Non-pigmented ciliary epithelial cell (primary cell): ENCODE measurements at places on chromosomes 12 and 14.
A peak's percentile ranks its signal among the peaks of the same experiment; 100 is the strongest.

- DNase-seq: no peak
These were observed 228.9 kb upstream of the EGLN3 start for GRCh38 chr14:34179727-34180126.

- DNase-seq: no peak
These were observed 1.1 kb downstream of the PPP2R5C start for GRCh38 chr14:101762530-101763101.

DNA sequence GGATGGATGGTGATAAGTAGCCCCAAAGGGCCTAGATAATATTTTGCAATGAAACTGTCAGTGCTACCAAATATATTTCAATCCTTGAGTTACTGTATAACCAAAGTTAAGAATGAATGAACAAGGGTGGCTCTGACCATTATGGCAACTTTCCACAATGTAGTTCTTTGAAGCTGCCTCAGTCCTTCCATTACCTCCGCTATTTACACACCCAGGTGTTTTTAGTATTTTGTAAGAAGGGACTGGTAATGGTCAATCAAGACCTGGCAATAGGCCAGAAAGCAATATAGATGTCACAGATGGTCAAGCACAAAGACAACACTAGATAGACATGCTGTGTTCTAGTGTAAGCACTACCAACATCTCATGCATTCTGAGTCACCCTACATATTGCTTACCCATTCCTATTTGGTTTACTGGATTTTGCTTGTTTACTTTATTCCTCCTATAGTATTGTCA, 16.3 kb downstream of the DUSP16 start:
- DNase-seq: no peak

- no peak for DNase-seq
These were observed 94.7 kb upstream of the GSC start for GRCh38 chr14:94864387-94865195.

DNA sequence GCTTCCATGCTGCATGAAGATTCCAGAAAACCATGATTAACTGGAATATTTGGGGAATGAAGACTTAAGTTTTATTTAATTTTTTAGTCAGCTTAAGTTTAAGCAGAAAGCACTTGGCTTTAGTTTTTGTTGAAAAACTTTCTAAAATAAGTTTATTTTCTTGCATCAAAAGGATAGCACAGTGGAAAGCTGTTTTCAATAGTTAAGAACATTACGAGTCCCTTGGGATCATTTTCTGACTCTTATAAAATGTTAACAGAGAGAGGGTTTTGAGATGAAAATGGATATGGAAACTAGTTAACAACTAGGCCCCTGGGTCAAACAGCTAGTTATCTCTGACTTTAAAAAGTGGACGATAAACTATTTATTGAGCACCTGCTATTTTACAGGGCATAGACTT, 181.9 kb upstream of the SLC38A2 start:
- DNase-seq: no peak

DNA sequence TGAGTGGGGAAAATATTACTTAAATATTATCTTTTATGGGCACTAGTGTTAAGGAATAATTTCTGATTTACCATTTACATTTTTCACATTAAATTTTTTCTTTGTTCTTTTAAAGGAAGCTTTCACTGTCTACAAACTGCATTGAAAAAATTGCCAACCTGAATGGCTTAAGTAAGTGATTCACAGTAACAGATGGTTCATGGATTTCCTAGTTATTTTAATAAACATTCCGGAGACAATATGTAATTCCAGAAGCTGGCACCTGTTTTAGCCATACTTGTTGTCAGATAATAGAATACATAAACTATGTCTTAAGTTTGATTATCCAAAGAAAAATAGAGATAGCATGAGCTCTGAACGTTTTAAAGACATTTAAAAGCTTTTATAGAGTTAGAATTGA, 17.1 kb downstream of the DNAL1 start:
- DNase-seq: no peak

- no peak for DNase-seq
These were observed 66.1 kb upstream of the PRB2 start for GRCh38 chr12:11461433-11461832.

GRCh38 chr12:92226961-92227360, 81.3 kb upstream of the BTG1 start:
- DNase-seq: no peak

GRCh38 chr12:1533602-1534304, 60.6 kb downstream of the FBXL14 start:
- DNase-seq: peak; percentile 41

- DNase-seq: no peak
These were observed 6.5 kb upstream of the OTX2 start for GRCh38 chr14:56816574-56817391.

DNA sequence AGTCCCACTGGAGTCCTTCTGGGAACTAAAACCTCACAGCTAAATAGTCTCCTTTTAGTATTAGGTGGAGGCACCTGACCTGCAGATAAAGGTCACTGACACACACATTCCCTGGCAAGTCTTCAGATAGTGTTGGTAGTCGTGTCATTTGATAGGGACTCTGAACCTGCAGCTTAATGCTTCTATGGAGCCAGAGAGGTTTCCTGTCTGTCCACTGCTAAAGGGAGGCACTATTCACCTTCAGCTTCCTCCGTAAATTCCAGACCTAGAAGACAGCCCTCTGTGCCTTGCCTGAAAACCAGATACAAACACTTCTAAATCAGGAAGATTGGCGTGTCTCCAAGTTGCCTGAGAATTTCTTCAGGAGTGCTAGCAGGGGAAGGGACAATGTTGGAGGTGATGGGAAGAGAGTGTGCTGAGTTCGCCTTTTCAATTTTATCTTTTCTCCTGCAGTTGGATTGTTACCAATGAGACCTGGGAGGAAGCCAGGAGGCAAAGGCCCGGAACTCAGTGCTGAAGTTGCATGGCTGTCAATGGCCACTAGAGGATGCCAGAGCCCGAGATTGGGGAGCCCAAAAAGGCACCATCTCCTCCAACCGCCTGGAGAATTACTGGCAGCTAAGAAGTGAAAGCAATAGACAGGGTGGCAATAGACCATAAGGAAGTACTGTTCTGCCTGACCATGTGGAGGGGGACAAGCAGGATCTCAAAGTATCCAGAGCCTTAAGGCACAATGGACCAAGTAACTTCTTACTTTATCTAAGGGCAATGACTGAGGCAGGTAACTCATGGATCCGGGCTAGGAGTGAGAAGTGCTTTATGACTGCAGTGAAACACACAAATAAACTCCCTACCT, 81.6 kb upstream of the SCAF11 start:
- DNase-seq: peak; percentile 17

DNA sequence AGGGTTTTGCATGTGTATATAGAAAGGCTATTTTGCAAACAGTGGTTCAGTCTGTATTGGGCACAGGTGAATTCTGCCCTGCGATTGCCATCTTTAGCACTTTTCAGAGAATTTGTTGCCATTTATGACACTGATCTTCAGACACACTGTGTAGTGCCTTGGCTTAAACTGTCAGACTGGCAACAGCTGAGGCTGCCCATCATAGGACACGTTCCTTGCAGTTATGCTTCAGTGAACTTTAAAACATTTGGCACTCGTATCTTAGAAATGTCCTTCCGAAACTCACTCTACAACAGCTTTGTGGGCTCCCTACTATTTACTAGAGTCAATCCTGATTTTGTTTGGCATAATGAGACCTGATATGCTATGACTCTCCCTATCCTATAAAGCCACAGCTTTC, 29.1 kb downstream of the AP5M1 start:
- DNase-seq: no peak

DNA sequence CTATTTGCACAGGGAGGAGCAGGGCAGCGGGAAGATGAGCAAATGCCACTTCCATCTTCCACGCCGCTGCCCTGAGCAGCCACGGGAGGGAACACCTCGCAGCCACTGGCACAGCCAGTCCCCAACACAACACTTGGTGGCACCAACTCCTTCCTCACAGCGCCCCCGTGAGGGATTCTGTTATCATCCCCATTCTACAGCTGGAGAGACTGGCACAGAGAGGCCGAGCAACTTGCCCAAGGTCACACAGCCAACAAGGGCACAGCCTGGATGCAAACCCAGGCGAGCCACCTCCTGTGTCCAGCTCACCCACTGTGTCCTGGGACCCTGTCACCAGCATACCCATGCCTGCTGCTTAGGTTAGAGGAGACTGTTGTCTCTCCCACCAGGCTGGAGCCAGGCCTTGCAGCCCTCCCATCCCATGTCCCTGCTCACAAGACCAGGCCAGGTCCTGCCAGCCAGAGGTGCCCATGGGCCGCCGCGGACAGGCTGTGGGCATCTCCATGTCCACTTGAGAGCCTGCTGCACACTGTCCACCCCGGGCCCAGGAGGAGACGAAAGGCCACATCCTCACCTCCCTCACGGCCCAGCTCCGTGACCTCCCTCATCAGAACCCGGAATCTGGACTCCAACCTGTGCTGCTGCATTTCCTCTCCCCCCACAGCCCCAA, 57.0 kb downstream of the NCOR2 start:
- no peak for DNase-seq

DNA sequence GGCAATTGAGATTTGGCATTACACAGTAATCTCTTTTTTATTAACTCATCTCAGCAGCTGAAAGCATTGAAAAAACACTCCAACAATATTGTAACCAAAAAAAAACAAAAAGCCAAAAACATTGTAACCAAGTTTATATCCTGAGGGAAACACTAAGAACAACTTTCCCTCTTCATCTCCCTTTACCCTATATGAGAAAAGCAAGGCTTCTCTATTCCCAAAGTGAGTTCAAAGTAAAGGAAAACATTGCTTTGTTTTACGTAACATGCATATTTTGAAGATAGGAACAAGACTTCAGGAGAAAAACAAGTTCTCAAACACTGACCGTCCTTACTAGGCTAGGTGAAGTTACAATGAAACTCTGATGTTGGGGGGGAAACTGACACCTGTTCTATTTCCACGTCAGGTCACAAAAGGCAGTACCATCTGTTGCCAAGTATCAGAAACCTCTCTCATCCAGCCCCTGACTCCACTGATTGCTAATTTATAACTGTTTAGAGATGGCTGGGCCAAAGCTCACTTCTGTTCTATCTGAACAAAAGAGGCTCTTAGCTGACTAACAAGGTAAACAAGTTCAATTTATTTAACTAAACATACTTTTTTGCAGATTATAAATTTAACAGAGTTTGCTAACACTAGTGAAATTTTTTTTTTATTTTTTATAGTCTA, 67.9 kb upstream of the PLXNC1 start:
- DNase-seq: no peak

DNA sequence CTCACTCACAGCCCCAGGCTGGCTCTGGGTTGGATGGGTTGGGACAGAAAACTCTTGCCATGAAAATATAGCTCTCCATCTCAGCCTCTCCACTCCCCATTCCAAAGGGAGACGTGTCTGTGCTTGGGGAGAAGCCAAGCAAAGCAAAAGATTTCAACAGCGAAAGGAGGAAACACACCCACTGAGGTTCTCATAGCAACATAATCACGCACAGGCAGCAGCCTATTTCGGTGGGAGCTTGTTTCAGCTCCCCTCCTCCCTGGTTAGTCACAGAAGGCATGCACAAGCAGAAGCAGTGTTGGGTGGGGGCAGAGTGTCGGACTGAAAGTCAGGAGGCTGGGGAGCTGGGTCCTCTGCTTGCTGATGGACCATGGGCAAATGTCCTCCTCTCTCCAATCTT, 1.9 kb upstream of the PRMT8 start:
- no peak for DNase-seq

- no peak for DNase-seq
These were observed 154.4 kb downstream of the GPHN start for GRCh38 chr14:66662374-66662773.

- DNase-seq: peak; percentile 74
These were observed 286.2 kb downstream of the CACNA1C start for GRCh38 chr12:2338991-2339431.

- DNase-seq: no peak
These were observed 176.7 kb downstream of the NUAK1 start for GRCh38 chr12:105961821-105962671.

DNA sequence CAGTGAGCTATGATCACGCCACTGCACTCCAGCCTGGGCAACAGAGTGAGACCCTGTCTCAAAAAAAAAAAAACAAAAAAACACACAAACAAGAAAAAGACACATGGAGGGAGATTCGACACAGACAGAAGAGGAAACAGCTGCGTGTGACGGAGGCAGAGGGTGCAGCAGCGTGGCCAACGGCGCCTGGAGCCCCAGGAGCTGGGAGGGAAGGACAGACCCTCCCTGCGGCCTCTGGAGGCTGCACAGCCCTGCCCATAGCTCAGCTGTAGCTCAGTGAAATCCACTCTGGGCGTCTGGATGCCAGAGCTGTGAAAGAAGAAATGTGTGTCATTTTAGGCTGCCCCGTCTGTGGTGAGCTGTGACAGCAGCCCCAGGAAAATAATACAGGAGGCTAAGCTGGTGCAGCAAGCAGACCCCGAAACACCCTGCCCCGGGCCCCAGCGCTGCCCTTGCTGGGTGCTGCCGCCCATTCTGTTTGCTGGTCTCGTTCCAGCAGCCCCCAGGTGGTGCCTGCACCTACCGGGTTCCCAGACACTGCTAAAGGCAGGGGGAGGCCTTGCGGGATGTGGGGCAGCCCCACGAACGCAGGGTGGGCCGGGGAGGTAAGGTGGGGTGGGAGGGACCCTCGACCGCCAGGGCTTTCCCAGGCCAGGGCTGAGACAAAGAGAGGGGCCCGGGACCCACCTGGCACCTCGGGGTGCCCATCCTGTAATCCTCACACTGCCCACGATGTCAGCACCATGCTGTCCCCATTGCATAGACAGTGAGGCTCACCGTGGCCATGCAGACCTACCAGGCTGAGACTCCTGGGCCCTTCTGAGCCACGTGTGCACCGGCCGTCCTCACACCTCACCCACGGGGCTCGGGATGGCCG, 21.2 kb downstream of the GALNT9 start:
- DNase-seq: no peak

GRCh38 chr14:101134161-101134631, 230.7 kb upstream of the RTL1 start:
- DNase-seq: no peak

- no peak for DNase-seq
These were observed 20.1 kb downstream of the TSPAN9 start for GRCh38 chr12:3097186-3097804.

- no peak for DNase-seq
These were observed 12.0 kb upstream of the PIP4K2C start for GRCh38 chr12:57579011-57579410.

- DNase-seq: no peak
These were observed 84.3 kb upstream of the NCOR2 start for GRCh38 chr12:124651516-124652273.

DNA sequence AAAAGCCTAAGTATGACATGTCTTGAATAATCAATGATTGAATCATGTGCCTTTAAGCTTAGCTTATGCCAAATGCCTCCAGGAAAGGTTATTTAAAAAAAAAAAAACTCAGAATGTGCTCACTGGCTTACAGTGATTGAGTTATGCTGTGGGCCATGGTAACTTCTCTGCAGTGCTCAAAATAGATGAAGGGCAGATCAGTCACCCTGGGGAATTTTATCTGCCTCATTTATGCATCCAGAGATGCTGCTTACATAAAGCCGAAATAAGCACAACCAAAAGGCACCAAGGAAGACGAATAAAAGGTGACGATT, 118.7 kb upstream of the MDM1 start:
- no peak for DNase-seq

DNA sequence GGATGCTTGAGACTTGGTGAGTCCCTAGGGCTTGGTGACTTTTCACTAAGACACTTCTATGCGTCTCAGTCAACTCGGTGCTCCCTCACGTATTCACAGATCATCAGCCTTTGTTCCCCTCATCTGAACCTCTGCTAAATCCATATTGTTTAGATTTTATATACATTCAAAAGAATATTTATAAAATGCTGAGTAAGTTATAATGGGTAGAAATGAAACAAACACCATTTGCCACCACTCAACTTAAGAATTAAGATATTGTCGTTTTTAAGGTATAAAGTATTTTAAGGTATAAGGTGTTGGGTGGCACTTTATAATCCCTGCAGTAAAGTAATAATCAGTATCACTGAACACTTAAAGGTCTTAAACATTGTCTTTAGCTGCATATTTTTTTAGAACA, 103.0 kb downstream of the TTLL5 start:
- DNase-seq: no peak
